GM19239 (cell line): ENCODE measurements at places on chromosomes 3 and 15.

- DNase-seq = no peak
Observed at GRCh38 chr15:40054855-40055575, 16.0 kb upstream of the SRP14 start.

- DNase-seq = peak; percentile 10
Observed at GRCh38 chr3:61912158-61912557, 350.8 kb downstream of the PTPRG start.

DNA sequence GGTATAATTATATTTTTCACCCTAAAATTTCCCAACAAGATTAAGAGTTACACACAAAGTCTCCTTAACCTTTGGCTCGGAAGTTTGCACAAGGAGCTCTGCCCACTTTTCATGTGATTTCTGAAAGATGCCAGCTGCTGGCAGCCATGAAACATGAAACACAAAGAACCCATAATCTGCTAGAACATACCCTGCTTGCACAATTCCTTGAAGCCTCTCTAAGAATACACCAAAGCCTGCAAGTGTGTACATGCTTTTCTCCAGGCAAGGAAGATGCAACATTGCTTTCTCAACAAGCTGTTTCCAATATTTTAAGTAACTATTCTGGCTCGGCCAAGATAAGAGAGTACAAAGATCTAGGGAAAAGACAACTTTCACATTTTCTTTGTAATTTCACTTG is 182.0 kb upstream of the WNT5A start:
- no peak for DNase-seq

DNA sequence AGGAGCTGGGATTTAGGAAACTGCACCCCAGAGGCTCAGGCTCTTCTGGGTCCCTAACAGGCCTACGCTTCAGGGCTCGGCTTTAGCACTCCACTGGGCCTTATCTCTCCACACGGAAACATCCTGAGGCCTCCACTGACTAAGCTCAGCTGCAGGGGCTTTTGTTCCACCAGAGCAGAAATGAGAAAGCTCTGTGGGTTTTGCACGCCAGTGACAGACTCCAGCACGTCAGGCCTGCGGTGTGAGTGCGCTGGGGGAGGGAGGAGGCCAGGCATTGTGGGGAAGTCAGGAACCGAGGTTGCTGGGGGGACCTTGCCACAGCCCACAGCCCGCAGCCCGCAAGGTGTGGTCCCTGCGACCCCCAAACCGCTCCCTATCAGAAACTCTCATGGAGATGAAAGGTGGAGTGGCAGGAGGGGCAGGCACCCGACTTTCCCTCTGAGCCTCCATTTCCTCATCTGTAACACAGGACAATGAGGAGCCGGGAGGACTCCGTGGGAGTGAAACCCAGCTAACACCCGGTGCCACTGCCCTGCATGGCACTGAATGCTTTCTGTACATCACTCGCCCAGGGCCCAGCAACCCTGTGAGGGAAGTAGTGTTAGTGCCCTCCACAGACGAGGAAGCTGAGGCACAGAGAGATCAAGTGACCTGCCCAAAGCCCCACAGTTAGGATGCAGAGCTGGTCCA is 106.5 kb downstream of the TPRA1 start:
- DNase-seq = peak; percentile 40

DNA sequence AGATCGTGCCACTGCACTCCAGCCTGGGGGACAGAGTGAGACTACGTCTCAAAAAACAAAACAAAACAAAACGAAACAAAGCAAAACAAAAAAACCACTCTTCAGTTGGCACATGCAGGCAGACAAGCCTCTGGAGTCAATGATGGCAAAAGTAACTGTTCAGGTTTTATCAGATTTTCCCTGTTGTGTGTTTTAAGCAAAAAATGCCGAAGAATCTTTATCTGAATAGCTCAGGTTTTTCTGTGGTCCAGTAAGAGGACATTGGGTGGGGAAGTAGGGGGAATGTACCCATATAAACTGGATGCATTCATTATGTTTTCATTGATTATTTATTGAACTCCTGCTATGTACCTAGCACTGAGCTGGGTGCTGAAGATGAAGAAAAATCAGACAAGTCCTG is 20.8 kb upstream of the BCL2A1 start:
- no peak for DNase-seq

DNA sequence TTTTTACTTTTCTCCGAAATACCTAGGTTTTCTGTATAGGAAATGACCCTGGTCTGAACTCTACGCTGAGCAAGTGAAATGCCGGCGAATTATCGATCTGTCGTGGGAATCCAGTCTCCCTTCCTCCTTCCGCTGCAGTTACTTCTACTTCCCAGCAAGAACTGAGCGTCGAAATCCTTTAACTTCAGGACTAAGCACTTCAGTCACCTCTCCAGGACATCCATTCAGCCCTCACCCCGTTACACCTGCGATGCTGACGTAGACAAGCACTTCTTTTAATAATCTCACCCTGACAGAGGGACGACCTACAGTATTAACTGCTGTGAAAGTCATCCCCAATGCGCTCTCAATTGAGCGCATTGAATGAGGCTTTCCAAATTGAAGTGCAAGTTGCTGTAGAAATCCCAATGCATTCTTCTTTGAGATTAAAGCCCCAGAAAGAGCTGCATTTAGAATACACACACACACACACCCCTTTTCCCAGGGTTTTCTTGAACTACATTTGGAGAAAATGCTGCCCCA is 1.3 kb downstream of the TOP2B start:
- DNase-seq = no peak

DNA sequence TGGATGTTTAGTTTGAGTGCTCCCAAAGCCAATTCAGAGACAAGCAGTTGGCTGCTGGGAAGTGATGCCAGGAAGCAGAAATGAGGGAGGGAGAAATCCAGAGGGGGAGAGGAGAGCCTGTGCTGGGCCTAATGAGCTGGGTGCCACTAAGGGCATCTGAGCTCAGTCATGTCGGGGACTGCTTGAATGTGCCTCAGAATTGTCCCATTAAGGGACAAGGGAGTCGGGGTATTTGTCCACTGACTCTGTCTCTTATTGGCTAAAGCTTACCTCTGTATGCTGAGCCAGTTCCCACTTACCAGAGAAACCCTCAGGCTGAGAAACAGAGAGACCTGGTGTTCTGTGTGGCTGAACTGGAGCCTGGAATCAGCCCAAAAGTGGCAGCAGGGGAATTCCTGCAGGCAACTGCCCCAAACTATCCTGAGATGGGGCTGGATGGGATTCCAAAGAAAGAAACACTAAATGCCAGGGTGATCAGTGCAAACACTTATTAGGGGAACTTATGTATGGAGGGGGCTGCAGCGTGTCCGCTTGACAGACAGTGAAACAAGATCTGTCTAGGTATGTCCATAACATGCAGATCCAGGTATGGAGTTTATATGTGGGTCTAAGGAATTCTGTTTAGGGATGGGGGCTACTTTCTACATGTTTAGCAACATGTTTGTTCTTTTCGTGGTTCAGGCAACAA is 48.6 kb downstream of the NR1D2 start:
- no peak for DNase-seq

- peak; percentile 13 for DNase-seq
Observed at GRCh38 chr15:52529341-52529924, 753 bp upstream of the MYO5A start.

GRCh38 chr3:59777667-59778077 is 727.8 kb upstream of the CFAP20DC start:
- DNase-seq = no peak

DNA sequence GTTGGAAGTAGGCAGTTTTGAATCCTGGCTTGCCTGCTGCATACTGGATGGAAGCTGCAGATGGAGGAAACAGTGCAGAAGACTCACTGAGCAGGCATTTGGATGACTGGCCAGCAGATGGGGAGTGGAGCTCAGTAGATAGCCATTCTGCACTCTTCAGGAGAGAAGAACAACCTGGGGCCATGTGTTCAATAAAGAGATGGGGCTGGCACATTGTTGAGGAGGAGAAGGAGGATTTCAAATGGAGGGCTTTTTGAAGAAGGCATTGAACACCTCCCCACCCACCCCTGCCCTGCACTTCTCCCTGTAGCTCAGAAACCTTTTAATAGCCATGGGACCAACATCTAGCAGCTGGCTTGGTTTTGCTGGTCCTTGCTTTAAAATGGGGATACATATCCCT is 109.8 kb downstream of the CACNA1D start:
- no peak for DNase-seq

- DNase-seq = no peak
Observed at GRCh38 chr15:91209318-91209717, 109.3 kb downstream of the SV2B start.

- no peak for DNase-seq
Observed at GRCh38 chr3:188778091-188778852, 393.5 kb upstream of the TPRG1 start.

- DNase-seq = no peak
Observed at GRCh38 chr3:160369784-160370183, 29.2 kb downstream of the IFT80 start.

GRCh38 chr3:16741890-16742289 is 136.7 kb upstream of the DAZL start:
- no peak for DNase-seq
